Activated effector memory CD4-positive, alpha-beta T cell treated with Interleukin-2 at 50 U/mL for 16 hours (primary cell): ENCODE measurements at places on chromosomes 6 and 20.

DNA sequence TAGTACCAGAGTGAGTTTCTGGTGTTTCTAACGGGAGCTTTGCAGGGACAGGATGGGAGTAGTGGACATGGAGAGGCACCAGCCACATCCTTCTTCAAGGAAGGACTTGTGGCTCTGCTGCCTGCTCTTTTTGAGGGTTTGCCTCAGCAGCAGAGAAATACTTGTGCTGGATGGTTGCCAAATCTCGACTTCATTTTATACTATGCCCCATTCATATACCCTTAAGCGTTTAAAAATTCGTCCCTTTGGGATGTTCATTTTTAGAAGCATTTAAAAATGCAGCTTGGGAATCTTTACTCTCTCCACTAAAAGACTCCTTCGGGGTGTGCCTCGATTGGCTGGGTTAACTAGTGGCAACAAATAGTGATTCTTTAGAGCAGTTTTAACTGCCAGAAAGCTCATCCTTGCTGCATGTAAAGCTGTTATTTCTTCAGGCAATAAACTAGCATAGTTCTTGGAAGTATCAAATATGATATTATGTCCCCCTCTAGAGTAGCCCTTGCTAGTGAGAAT lies 126.5 kb upstream of the B3GAT2 start:
- no peak for DNase-seq

DNA sequence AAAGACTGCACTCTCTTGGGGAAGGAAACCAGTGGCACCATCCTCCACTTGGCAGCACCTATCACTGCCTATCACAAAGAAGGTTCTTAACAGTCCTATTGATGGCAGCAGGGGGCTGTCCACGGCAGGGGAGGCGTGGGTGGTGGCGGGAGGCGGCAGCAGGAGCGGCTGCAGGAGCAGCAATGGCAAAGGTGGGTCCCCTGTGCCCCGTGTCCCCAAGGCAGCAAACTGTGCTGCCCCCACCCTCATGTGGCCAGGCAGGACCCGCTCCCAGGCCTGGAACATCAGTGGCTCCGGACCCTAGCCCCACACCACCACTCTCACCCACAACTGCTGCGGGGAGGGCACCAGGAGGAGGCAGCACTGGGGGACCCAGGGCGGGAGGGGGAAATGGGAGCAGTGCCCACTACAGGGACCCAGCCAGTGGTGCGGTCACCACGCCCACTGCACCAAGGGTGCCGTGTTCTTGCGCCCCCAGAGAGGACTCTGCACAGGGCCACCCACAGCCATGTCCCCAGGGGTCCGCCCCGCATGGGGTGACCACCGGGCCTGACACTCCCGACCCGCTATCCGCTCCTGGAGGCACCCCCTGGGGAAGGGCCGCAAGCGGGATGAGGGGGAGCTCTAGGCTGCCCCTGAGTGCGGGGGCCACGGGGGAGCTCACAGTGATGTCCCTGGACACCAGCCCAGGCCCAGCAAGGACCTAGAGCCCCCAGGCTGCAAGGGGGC lies 54.6 kb downstream of the GMDS start:
- DNase-seq, result no peak

DNA sequence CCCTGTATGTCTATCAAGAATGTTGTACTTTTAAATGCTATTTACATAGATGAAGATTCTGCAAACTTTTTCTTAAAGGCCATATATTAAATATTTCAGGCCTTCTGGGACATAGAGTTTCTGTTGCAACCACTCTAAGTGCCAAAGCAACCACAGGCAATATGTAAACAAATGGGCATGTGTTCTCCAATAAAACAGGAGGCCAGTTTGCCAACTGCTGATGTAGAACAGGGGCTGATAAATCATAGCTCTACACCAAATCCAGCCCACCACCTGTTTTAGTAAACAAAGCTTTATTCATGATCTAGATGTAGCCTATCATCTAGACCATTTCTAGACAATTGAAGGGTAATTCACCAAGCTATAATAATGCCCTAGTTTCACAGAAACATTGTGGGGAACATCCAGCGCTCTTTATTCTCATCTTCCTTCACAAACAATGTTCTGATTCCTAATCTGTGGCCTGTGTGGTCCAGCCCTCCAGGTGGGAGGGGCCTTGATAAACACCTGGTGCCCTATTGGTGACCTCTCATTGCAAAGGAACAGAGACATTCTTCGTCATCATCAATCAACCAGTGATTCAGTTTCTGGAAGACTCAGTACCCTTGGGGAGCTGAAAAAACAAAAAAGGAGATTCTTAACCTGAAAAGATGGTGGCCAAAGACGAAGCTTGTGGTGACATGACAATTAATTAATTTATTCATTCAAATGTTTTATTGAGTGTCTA lies 80.2 kb downstream of the PREP start:
- no peak for DNase-seq

DNA sequence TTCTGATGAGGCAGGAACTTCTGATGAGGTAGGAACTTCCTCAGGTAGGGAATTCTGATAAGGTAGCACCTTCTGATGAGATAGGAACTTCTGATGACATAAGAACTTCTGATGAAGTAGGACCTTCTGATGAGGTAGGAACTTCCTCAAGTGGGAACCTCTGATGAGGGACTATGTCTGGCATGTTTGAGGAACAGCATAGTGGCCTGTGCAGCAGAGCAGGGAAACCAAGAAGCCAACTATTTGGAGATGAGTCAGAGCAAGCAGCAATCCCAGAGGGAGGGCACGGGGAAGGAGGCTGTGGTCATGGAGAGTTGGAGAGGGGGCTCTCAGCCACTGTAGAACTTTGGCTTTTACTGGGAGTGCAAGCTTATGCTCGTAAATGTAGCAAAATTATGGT lies 132.4 kb downstream of the CFAP61 start:
- no peak for DNase-seq

GRCh38 chr6:108661430-108661829 lies 100.7 kb downstream of the FOXO3 start:
- no peak for DNase-seq

DNA sequence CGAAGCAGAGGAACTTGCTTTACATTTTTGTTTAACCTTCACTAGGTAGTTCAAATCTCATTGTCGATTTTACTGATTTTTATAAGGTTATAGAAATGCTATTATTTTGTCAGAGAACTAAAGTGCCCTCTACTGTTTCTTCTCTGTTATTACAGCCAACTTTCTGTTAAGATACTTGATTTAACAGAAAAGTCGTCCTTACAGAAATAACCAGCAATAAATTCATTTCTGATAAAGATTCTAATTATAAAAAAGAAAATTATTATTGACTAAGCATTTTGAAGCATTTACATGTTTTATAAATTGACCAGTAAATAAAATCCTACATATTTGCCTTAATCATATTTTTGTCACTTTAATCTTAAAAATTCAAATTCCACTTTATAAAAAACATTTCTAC lies 60.8 kb downstream of the OGFRL1 start:
- no peak for DNase-seq

DNA sequence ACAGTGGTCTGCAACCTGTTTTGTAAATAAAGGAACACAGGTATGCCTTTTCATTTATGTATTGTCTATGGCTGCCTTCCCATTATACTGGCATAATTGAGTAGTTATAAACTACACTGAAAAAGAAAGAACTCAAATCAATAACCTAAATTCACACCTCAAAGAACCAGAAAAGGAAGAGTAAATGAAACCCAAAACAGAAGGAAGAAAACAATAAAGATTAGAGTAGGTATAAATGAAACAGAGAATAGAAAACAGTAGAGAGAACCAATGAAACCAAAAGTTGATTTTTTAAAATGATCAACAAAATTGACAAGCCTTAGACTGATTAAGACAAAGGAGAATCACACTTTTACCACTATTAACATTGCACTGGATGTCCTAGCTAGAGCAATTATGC lies 34.7 kb downstream of the FAM184A start:
- DNase-seq, result no peak

DNA sequence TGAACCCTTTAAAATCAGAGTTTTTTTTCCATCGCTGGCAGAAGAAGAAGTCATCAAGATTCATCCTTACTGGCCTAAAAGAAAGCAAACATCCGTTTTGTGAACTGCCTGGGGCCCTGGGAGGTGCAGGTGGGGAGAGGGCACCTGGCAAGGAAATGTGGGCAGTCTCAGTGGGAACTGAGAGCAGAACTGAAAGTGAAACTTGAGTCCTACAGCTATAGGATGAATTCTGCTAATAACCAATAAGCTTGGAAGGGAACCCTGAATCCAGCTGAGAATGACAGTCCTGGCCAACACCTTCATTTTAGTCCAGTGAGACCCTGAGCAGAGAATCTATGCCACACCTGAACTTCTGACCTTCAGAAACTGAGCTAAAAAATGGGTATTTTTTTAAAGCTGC lies 130.1 kb upstream of the ASCC3 start:
- no peak for DNase-seq

DNA sequence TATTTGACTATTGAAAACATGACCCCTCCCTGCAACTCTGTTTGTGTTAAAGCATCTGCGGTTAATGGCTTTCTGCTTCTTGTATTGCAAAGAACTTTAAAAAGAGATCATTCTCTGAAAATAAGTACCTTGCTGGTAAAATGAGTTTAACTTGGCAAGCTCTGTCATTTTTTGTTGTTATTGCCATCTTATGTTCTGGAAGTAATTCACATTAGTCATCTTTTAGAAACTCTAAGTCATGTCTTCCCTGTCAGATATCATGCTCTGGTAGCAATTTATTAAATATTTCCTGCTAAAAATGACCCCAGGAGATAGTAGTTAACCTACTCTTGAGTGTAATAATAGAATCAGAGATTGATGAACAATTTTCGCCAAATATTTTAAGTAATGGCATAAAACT lies 890.6 kb downstream of the KIF16B start:
- DNase-seq, result no peak

DNA sequence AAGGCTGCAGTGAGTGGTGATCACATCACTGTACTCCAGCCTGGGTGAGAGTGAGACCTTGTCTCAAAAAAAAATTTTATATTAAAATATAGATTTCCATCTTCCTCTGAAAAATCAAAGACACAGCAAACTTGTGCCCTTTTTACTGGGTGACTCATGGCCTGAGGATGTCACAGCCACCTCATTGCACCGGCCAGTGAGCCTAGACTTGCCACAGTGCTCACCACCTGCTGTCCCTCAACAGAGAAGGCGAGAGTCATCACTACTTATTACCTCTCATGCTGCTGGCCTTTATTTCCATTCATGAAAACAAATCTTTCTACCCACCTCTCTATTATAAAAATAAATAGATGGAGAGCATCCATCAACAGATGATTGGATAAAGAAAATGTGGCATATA lies 295.8 kb downstream of the PREX1 start:
- DNase-seq, result no peak

DNA sequence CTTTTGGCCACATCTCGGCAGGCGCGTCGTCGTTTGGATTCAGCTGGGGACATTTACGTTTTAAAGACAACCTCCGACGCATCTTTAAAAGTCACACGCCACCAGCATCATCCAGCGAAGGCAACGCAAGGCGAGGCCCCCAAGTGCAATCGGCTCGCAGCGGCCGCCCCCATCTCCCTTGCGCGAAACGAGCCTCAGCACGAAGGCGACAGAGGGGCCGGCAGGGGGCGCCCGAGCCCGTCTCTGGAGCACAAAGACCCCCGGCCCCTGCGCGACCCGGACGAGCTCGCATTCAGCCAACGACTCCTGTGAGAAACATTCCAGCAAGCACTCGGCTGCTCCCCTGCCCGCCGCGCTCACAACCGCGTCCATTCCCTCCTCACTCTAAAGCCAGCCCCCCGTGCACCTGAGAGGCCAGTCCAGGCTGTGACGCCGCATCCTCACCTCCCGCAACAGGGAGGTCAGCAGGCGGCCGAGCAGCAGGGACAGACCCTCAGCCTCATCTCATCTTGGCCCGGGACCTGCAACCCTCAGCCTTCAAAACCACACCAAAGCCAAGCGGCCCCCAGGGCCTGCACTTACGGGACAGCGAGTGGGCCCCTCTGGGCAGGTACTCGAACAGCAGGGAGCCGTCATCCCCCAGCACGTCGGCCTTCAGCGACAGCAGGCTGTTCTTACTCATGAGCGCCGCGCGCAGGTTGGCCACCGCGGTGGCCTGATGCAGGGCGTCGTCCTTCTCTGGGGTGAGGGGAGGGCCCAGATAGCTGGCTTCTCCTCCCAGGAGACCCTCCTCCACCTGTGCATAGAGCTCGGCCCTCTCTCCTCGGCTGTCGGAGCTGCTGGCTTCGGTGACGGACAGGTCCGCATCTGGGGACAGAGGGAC lies 35.8 kb downstream of the SLC2A4RG start:
- no peak for DNase-seq

GRCh38 chr6:55704421-55704820 lies 125.4 kb upstream of the HMGCLL1 start:
- DNase-seq, result no peak

- DNase-seq, result no peak
Measured at GRCh38 chr6:16257999-16258708, 19.8 kb downstream of the GMPR start.

DNA sequence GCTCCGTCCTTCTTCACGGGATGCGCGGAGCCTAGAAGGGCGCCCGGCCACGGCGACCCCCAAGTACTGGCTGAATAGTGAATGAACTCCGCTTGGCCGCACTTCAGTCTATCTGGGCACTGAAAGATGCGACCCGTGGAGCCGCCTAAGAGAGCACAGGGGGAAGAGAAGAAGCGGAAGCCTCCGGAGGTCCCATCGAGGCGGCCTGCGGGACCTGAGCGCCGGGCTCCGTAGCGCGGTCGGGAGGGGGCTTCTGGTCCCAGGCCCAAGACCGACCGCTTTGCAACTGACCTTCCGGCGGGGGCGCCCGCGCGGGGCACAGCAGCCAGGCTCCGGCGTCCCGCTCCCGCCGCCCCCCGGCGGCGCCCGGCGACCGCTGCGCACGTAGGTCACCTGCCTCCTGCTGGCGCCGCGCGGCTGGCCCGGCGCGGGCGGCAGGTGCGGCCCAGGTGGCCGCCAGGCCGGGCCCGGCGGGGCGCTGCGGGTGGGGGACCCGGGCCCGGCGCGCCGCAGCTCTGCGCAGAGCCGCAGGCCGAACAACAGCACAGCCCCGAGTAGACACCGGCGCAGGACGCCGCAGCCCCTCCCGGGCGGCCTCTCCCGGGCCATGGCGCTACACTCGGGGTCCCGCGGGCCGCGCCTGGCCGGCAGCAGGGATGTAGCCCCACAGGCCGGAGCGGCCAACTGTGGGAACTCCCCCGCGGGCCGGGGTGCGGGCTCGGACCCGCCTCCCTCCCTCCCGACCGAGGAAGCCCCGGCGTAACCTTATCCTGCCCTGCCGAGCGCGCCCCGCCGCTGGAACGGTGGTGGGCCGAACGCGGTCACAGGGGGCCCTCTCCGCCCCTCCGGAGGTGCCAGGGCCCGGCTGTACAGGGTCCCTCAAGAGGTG lies at the start of gene METTL24:
Gene METTL24 (minus strand): TSS at position 686 of the 889 bp plus-strand sequence. CDS start 77 bp downstream, at position 609.
- DNase-seq, result no peak

DNA sequence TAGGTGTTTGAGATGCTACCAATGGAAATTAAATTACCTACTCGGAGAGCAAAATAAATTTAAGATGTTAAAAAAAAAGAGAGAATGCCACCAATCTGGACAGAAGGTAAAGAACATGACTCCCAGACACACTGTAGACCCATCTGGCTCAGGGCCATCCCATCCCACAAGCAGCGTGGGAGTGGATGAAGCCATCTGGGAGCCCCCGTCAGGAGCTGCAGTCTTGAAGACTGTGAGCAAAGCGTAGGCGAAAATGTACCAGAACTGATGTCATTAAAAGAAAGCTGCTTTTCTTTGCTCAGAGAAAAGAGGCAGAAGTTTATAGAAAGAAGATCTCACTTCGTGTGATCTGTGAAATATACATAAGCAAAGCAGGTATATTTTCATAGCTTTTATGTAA lies 815.7 kb downstream of the QKI start:
- no peak for DNase-seq
